Right lung (tissue), 10 donors: ENCODE measurements at places on chromosomes 6 and 20. TPM values are rescaled to one million over a fixed set of nuclear protein-coding genes. Genes with fewer than 3 reads are reported as not detected.

The TCF21 gene
- 122 TPM for polyA plus RNA-seq

The SEL1L2 gene
- not detected for polyA plus RNA-seq

The UBE2C gene
- 47.2 TPM for polyA plus RNA-seq

The SLC17A3 gene
- not detected for polyA plus RNA-seq

The LY6G6C gene
- polyA plus RNA-seq: 0.93 TPM

The RSPO4 gene
- 3.5 TPM for polyA plus RNA-seq

The C6orf15 gene
- not detected for polyA plus RNA-seq

The CTCFL gene
- 0.52 TPM for polyA plus RNA-seq

The SHLD1 gene
- 7.7 TPM for polyA plus RNA-seq

The SIRPD gene
- not detected for polyA plus RNA-seq

The TINAG gene
- polyA plus RNA-seq: not detected

The PAX1 gene
- polyA plus RNA-seq: not detected

The SDHAF4 gene
- polyA plus RNA-seq: 19.8 TPM

The RAB32 gene
- polyA plus RNA-seq: 26.4 TPM

The STMND1 gene
- polyA plus RNA-seq: 4.6 TPM

The RBL1 gene
- 11.4 TPM for polyA plus RNA-seq

The POM121L2 gene
- polyA plus RNA-seq: not detected

The GPR6 gene
- polyA plus RNA-seq: not detected

The BTBD9 gene
- polyA plus RNA-seq: 13.0 TPM

The MUC21 gene
- not detected for polyA plus RNA-seq

The C6orf52 gene
- 3.1 TPM for polyA plus RNA-seq

The RIPPLY2 gene
- not detected for polyA plus RNA-seq

The PHACTR3 gene
- 5.7 TPM for polyA plus RNA-seq

The BNIP5 gene
- not detected for polyA plus RNA-seq
